ENCODE measurements at places on chromosomes 2 and 18. TPM values are rescaled to one million over a fixed set of nuclear protein-coding genes. Genes with fewer than 3 reads are reported as not detected.

CFC1 gene
- total RNA-seq = not detected

KLHL14 gene
- total RNA-seq = not detected

ATP9B gene
- total RNA-seq = 34.7 TPM

MAP3K19 gene
- not detected for total RNA-seq

NCKAP5 gene
- 3.5 TPM for total RNA-seq

ERFE gene
- total RNA-seq = 4.2 TPM

All from smooth muscle cell of trachea (primary cell).